Fibroblast of the aortic adventitia (primary cell): ENCODE measurements at places on chromosomes 5 and 9.

- no peak for DNase-seq
These were observed 5.3 kb downstream of the FBXW2 start for GRCh38 chr9:120787933-120788332.

DNA sequence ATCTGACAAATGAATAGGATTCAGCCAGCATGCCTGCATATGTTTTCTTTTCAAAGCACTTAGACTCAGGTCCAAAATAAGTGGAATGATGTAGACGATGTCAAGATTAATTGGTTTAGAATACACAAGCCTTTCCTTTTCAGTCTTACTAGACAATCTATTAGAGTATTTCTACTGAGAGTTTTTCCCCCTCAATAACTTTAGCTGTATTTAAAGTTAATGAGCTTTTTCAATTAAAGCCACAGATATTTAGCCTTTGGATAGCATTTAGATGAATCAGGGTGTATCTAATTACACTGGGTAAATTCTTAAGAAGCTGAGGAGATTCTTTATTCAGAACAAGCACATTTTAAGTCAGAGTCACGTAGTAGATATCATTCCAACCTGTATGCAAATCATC is 198.7 kb upstream of the MPDZ start:
- DNase-seq = peak; percentile 10

- no peak for DNase-seq
These were observed 42.3 kb downstream of the MARCHF3 start for GRCh38 chr5:126988021-126988569.

- no peak for DNase-seq
These were observed 904 bp downstream of the GDNF start for GRCh38 chr5:37838933-37839341.

DNA sequence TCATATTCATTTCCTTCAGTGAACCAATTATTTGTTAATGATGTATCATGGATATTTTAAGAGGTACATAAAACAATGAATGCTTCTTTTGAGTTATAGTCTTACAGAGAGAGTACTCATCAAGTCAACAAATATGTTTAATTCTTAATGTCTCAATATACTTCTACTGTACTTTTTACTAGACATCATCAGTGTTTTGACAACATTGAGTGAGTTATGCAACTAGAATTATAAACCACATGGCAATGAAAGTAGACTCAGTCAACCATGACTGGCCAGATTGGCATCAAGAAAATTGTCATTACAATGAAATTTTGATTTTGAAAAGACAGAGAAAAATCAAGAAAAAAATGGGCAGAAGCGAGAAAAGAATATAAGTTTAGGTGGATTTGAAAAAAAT is 1248.1 kb upstream of the CDH18 start:
- DNase-seq = no peak

GRCh38 chr5:87079219-87079618 is 188.5 kb upstream of the RASA1 start:
- no peak for DNase-seq

DNA sequence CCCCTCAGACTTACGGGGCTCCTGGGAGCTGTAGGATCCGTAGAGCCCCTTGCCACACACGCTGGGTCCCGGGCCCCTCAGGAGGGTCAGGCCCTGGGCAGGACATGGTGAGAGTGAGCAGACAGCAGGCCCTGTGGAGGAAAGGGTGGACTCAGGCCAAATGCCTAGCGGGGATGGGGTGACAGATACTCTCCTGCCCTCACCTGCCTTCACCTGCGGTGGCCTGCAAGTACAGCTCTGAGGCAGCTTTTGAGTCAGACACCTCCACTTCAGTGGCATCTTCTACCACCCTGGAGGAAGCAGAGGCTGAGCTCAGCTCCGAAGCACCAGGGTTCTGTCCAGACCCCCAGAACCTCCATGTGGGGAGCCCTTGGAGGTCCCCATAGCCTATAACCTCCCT is 26.2 kb downstream of the SLC35A4 start:
- DNase-seq = no peak

- DNase-seq = no peak
These were observed 97.4 kb upstream of the RAPGEF1 start for GRCh38 chr9:131837316-131837715.

DNA sequence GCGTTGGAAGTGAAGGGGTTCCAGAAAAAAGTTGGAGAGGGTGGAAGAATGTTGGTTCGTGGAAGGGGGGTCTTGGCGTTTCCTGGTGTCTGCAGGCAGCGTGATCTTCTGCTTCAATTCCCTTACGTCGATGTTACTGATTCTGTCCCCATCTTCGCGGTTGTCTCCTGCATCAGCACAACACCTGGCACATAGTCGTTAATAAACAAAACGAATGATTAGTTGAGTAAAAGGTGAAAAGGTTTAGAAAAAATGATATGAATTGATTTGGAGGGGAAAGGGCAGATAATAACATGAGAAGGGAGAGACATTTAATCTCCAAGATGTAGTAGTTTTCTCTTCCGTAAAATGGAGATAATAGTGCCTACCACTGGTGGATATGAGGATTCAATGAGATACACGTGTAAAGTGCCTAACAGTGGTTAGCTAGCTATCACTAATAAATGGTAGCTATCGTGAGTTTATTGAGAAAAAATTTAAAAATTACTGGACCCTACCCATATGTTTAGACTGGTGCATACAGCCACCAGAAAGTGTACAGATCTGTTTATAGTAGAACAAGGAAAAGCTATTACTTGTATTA is 556 bp downstream of the MTREX start:
- DNase-seq = peak; percentile 21

DNA sequence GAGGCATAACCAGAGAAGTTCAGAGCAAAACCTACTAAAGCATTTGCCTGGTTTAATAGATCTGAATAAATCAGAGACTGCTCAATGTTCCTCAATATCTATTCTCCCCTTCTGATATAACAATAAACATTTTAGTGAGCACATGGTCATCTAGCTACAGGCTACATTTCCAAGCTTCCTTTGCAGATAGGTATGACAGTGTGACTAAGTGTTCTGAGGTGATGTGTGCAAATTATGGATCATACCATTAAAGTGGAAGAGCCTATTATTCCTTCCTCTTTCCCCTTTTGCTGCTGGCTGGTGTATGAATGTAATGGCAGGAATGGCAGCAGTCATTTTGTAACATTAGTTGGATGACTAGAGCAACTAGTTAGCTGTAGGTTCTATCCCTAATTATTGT is 285.8 kb upstream of the RASA1 start:
- no peak for DNase-seq

DNA sequence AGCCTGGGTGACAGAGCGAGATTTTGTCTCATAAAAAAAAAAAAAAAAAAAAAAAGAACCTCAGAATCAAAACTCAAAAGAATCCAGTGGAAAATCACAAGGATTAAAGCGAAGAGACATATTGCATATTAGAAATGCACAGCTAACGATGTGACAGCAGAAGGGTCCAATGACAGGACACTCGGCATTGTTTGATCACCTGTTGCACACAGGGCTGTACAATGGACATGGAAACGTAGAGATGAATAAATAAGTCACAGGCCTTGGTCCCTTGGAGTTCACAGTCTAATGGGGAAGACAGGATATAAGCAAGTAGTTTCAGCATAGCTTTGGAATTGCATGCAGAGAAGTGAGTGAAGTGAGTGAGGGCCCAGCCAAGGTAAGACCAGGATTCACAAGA is 25.9 kb upstream of the PIK3R1 start:
- no peak for DNase-seq

DNA sequence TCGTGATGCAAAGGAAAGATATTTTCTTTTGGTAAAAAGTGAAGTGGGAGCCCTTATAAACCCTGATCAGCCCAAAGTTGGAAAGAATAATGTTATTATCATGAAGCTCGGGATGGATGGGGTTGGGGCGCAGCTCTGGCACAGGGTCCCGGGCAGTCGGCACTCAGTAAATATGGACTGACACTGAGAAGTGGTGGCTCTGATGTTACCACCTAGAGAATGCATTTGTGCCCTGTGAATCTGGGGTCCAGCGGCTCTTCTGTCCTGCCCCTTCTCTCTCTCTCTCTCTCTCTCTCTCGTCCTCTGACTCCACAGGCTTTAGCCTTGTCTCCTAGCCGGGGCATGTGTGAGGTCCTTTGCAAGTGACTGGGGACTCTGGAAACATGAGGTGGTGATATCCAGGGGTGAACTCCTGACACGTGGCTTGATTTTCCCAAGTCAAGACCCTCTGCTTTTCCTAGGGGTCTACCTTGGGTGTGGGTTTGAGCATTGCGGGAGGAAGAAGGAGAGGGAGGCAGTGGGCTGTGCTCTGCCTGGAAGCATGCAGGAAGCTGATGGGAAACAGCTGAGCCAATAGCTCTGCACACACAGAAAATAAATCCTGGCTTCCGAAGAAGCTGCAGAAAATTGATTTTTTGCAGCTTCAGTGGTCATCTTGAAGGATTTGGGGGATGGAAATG is 162.7 kb downstream of the MACROH2A1 start:
- DNase-seq = no peak

GRCh38 chr5:99694884-99695283 is 766.1 kb upstream of the CHD1 start:
- DNase-seq = no peak

DNA sequence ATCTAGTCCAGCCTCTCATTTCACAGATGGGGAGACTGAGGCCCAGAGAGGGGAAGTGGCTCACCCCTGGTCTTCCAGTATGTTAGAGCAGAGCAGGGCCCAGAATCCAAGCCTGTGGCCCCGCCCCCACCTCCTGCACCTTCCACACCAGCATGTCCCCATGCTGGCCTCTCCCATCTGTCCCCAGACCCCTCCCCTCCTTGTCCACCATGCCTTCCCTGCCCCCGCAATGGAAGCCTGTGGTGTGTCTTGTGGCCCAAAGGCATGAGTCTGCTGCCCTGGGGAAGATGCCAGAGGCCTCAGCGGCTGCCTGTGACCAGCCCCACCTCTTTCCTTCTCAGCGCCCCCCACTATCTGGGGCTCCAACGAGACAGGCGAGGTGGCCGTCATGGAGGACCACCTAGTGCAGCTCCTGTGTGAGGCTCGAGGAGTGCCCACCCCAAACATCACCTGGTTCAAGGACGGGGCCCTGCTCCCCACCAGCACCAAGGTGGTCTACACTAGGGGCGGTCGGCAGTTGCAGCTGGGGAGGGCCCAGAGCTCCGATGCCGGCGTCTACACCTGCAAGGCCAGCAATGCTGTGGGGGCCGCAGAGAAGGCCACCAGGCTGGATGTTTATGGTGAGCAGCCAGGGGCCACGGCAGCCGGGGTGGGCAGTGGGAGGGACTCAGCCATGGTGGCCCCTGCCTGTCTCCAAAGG is 87.2 kb downstream of the HMCN2 start:
- DNase-seq = no peak

- DNase-seq = no peak
These were observed 402.8 kb downstream of the CDK5RAP2 start for GRCh38 chr9:120177121-120177520.

DNA sequence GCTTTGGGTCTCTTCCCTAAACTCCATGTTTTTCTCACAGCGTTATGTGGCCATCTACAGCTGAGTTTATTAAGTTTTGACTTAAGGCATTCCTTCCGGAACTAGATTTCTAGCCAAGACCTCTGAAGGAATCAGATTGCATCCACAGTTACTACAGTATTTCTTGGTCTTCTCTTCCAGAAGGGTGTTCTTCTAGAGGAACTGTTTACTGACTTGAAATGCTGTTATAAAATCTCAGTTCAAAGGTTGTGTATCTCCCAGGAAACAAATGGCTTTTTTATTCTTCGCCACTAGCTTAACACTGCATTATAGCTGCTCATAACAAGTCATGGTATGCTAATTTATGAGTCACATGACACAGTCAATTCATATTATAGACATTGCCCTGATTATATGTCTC is 55.3 kb upstream of the RAD23B start:
- DNase-seq = peak; percentile 34

- no peak for DNase-seq
These were observed 766.2 kb downstream of the PTPRD start for GRCh38 chr9:9846557-9846956.

GRCh38 chr9:3855929-3856328 is 330.1 kb upstream of the RFX3 start:
- no peak for DNase-seq

- DNase-seq = no peak
These were observed 12.8 kb downstream of the NKD2 start for GRCh38 chr5:1021136-1021968.

- no peak for DNase-seq
These were observed 17.9 kb downstream of the PRLR start for GRCh38 chr5:35212122-35212982.

DNA sequence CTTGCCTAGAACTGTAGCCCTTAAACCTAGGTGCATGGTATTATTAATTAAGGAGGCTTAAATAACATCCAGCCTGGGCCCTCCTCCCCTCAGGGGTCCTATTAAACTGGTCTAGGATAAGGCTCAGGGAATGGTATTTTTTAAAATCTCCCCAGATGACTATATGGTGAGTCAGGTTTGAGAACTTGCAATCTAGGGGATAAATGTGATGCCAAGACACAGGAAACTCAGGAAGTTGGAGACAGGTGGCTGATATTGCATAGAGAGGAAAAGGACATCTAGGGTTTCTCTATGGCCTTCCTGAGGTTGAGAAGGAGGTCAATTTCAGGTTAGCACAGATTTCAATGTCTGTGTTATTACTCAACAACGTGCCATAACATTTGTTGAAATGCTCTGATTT is 581.0 kb downstream of the TLE1 start:
- DNase-seq = no peak

DNA sequence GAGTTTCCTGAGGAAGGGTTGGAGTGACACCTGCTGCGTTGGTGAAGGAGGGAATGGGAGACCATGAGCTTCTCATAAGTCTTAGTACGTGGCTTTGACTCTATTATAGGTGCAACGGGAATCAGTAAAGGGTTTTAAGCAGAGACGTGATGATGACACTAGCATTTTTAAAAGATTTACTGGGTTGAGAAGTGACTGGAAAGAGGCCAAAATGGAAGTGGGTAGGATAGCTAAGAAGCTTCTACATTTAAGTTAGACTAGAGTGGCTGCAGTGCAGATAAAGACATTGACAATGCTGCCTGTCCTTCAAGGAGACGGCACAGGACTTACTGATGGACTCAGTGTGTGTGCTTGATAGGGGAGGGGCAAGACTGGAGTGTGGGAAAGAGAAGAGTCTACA is 6.2 kb downstream of the GAPT start:
- no peak for DNase-seq

DNA sequence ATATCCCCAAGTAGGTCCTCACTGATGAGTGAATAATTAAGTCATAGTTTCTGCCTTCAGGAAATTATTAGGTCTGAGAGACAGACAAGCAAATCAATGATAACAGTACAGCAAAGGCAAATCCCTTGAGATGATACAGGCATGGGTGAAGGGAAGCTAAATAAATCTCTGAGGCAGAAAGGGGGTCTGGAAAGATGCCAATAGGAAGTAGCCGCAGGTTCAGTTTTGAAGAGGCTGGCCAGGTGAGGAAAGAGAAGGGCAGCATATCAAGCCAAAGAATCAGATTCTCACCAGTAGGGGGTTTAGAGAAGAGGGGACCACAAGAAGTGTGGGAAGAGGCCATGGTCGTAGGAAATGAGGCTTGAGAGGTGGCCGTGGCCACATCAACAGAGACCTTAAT is 85.8 kb downstream of the KIAA1958 start:
- no peak for DNase-seq

DNA sequence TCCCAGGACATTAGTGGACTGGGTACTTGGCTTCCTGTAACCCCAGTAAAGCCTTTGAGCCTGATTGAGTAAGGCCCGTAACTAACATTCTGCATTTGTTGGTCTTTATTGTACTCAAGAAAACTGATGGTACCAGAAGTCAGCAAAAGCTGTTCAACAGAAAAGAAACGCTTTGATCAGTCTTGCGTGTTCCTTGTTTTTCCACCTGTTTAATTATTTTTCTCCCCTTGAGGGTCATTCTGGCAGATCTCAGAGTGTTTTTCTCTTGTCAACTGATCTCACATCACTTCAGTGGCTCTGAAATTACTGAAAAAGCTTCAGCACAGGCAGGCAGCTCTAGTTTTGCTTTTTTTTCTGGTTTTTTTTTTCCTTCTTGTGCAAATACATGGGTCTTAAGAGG is 6.1 kb upstream of the TMEM268 start:
- no peak for DNase-seq
